ENCODE measurements at places on chromosomes 16 and 17.

DNA sequence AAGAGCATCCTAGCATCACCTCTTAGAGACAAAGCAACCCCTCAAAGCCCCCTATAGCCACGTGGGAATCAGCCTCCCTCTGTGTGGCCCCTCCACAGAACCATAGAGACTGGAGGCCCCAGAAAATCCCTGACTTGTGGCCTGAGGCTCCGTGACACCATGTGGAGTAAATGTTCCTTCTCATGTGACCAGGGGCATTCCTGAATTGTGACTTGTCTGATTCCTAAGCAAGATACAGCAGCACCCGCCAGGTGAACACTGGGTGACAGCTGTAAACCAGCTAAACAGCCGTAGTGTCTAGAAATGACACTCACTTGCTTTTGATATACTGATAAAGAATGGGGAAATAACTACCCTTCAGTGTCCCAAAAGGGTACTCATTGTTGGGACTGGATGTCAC is 79.0 kb downstream of the DYNLRB2 start:
- no peak for DNase-seq

DNA sequence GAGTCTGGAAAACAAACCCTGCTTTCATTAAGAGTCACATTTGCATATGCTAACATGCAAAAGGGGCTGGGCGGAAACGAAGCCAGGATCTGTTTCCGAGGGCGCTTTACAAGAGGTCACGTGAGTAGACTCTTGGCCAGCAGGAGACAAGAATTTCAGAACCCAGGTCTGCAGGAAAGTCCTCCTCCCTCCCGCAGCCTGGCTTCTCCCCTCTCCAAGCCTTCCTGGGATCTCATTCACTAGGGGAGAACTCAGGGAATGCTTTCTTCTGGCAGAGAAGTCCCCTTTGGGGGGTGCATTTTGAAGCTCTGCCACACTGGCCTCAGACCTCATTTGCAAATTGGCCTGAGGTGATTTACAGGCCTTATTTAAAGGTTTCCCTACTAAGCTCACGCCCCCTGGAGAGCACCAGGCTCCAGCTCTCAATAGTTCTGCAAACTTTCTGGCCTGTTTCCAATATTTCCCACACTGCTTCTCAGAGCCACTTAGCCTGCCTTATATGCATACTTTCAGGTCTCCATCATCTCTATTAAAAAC is 57.2 kb upstream of the CACNG5 start:
- DNase-seq: no peak

DNA sequence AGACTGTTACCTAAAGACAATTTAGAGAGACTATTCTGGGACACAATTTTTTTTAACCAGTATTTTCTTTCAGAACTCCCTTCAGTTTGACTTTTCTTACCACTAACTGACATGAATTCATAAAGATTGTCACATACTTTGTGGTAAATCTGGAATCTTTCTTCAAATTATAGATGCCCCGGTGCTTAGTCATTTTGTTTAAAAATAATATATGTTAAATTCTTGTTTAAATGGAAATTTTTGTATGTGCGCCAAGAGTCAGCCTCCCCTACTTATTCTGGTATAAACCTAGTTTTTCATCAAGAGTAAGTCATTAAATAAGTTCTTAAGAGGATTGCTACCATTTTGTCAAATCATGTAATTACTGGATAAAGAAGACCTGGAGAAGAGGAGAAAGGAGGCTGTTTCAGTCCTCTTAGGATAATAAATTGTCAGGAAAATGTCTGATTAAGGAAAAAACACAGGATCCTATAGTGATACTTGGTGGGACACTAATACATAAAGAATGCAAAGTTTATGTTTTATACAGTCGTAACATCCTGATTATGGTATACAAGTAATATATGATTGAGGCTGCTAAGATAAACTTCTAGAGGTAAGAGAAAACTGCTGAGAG is 424.4 kb downstream of the PMP22 start:
- no peak for DNase-seq

DNA sequence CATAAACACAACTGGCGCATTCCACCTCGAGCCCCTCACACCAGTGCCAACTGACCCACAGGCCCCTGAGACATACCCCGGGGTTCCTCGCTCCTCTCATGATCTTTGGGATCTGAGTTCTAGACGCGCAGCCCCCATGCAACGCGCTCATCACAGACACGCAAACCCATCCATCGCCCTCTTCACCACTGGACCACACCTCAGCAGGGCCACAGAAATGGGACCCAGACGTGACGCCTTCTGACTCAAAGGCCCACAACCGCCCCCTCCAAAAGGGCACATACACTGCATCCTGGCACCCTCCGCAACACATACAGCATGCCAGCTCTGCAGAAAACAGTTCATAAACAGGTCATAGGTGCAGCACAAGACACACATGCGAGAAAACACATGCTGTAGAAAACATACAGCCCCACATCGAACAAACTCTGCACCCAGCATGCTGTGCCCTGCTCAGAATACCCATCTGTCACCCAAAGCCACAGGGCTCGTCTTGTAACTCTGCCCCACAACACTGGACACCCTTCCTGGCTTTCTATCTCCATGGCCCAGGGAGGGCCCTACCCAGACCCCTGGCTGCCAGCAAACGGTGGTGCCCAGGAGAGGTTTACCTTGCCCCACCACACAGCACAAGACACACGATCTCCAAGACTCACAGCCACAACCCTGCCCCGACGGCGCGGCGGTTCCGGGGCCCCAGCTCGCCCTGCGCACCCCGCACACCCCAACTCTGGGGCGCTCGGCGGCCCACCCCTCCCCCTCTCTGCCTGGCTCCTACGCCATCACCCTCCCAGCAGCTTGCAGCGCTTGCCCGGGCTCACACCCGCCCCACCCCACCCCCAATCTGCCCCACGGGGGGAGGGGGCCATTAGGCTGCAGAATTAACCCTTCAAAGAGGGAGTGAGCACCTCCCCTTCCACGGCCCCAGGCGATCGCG is 887 bp downstream of the ZBTB4 start:
- DNase-seq: peak; percentile 62

DNA sequence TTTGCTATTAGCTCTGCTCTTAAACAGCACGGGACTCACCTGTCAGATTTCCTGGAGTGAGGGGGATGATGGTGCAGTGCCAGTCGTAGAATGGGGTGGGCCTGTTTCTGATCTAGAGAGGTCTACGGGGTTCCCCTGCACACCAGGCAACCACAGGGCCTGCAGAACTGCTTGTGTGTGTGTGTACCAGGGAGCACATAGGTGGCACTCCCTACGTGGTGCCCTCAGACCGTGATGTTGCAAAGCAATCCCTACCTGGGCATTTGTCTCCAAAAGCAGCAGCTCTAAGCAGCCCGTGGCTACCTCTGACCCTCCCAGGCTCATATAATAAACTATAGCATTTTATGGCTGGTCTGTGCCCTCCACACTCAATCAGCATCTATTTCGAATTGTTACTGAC is 38.5 kb downstream of the MPRIP start:
- DNase-seq: no peak

- no peak for DNase-seq
These were observed 4.7 kb upstream of the PIK3R6 start for GRCh38 chr17:8872036-8872704.

DNA sequence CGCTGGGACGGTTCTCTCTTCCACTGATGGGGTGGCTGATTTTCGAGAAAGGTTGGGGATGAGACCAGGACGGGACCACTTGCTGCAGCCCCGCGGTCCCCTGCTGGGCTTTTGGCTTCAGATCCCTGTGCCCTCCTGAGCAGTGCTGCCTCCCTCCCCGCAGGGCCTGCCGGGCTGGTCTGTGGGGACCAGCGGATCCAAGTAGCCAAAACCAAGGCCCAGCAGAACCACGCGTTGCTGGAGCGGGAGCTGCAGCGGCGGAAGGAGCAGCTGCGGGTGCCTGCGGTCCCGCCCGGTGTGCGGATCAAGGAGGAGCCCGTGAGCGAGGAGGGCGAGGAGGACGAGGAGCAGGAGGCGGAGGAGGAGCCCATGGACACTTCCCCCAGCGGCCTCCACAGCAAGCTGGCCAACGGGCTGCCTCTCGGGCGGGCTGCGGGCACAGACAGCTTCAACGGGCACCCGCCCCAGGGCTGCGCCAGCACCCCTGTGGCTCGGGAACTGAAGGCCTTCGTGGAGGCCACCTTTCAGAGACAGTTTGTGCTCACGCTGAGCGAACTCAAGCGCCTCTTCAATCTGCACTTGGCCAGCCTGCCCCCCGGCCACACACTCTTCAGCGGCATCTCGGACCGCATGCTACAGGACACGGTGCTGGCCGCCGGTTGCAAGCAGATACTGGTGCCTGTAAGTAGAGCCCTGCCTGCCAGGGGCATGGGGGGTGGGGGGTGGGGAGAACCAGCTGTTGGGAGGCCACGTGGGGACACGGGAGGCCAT is 28.6 kb downstream of the POLR3E start:
- peak; percentile 7 for DNase-seq

DNA sequence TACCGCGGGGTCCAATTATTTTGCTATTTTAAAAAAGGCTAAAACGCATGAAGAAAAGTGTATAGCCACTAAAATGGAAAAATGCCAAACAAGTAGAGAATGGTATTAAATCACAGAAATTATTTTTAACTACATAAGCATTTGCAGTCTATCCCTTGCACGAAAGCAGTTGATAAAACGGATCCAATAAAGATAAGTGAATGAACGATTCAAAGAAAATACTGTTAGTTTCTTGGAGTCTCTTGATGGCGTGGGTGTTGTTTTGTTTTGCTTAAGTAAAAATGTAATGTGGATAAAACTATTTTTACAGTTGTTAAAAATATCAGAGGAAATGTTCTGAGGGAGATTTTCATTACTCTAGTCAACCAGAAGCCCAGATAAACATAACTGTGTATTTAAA is 9.3 kb downstream of the HS3ST3A1 start:
- no peak for DNase-seq

- DNase-seq: peak; percentile 9
These were observed 30.7 kb downstream of the ADGRG5 start for GRCh38 chr16:57572978-57573728.

DNA sequence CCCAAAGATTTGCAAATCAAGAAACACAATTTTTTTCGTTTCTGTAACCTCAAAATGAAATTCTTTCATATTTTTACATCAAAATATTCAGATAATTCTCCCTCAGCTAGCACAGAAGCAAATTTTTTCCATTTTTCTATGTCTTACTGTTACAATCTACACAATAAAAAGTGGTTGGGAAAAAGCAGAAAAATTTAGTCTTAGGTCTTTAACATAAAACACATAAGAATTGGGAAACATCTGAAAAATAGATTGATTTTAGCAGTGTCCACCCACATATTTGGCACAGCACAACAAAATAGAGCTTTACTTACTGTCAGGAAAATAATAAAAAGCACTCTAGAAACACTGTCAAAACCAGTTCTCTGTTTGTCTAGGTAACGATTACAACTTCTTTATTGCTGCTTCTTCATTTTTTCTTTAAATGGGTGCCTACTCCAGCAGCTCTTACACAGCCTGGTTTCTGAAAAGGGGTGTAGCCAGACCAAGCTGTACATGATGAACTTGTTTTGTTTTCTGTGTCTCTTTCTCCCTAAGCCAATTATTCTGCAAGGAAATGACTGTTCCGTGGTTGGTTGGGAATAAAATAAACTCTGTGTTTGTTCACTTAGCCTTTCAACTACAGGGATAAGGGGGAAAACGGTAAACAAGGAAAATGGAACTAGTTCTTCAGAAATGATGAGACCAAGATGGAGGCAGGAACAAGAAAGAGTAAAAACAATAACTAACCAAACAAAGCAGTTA is at the start of gene ABCA6:
TSS of gene ABCA6 (minus strand) at position 465 of the 744 bp plus-strand sequence. CDS start 1,192 bp downstream, outside the sequence.
- DNase-seq: peak; percentile 37

DNA sequence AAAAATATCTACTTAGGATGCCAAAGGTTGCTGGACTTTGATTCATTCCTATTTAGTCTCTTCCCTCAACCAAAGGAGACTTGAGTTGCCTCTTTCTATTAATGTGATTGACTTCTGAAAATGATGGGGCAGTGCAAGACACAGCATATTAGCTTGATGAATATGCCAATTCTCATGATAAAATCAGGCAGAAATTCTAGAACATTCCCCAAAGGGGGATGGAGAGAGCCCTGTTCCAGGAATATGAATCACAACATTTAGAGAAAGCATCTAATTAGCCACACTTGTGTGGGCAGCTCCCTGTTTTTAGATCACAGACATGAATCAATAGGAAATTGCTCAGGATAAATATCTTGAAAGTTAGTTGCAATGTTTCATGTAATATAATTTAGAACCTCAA is 584.0 kb upstream of the CDH8 start:
- no peak for DNase-seq

DNA sequence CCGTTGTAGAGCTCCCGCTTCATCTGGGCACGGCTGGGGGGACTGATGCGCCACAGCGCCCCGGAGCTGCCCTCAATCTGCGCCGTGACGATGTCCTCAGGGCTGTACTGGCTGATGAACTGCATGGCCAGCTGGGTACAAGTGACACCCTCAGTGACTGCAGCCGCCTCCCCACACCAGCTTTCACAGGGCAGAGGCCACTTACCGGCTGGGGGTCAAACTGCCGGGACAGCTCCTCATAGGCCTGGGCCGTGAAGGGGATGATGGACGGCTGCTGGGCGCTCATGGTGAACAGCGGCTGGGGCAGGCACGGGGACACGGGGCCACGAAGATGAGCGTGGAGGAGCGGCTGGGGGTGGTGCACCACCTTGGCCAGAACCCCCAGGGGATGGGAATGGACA is 10.3 kb downstream of the CTU2 start:
- DNase-seq: no peak

DNA sequence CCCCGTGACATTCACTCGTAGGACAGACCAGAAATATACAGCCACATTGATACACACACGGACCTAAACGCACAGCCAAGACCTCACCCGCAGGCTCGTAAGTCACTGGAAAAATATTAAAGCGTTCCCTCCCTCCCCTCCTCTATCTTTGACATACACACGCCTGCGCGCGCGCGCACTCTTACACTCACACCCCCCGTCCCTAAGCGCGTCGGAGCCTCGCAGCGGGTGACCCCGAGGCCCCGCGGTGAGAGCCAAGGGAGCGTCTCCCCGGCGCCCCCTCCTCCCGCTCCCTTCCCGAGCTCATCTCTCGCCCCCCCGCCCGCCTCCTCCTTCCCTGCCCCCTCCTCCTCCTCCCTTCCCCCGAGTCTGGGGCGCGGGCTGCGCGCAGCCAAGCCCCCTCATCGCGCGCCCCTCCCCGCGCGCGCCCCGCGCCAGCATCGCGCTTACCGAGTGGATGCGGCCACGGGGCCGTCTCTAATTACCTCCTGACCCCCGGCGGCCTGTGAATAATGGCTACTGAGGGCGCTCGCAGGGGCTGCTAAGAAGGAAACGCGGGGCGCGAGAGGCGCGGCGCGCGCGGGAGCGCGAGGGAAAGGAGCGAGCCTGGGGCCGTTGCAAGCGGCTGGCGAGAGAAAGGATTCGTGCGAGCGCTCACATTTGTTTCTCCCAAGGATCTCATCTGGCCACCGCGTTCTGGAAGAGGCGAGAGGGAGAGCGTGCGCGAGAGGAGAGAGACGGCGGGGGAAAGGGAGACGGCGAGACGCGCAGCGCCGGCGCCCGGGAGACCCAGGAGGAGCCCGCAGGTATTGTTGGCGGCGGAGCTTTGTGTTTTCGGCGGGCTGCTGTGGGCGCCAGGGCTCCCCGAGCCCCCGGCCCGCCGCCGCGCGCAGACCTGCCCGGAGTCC is 42.4 kb downstream of the RAI1 start:
- DNase-seq: peak; percentile 87

Data from AG20443 (cell line).